Neural crest cell (in vitro differentiated cells): ENCODE measurements at places on chromosomes 3 and 15.

DNA sequence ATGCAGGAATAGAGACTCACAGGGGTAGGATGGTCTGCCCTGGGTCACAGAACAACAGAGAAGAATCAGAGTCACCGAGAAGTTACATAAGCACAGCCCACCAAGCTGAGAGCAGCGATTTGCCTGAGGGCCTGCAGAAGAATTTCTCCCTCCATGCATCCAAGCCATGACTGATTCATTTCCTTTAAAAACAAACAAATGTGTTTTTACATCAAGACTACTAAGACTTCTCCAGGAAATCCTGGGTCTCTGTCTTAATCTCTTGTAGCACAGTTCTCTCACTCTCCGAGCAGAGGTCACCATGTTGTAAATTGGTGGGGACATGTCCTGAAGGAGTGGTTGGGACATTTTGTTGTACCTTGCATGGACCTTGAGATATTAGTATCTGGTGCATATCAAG lies 159.8 kb downstream of the THSD4 start:
- DNase-seq = no peak

DNA sequence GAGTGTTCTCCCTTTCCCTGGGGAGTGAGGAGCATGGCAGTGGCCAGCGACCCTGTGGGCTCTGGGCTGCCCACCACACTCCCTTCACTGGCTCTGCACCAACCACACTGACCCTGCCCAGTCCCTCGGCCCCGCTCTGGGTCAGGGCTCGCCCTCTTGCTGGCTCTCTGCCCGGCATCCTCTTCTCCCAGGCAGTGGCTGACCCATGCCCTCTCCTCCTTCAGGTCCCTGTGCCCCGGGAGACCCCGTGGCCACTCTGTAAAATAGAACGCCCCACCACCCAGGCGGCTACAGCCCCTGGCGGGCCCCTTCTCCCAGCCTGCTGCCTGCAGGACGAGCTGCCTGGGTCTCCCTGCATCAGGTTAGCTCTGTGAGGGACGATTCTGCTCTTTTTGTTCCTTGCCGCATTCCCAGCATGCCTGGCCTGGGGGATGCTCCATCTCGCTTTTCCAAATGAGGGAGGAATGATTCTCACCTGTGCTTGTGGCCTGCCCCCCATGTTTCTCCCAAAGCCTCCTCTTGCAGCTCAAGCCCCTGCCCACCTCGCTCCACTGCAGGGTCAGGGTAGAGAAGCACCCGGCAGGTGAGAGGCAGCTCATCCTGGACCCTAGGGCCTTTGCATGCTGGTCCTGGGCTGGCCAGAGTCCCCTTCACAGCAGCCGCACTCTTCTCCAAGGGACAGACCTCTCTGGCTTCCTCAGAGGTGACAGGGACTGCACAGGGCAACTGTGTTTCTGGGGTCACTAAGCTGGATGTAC lies 14.5 kb upstream of the CFAP100 start:
- no peak for DNase-seq

DNA sequence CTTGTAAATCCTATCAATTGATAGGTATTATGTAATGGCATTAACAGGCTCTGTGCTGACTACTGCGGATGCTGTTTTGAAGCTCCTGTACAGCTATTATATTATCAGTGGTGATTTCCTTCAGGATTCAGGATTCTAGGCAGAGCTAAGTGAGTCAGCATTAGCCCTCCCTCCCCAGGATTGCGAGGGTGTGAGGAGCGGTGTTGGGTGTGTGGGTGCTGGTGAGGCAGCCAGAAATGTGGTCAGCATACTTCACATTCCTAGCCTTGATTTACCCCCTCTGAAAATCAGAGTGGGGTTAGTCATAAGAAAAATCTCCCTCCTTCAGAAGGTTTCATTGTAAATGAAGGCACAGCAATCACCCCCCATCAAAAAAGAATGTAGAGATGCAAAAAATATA lies 72.5 kb downstream of the SNTN start:
- no peak for DNase-seq

DNA sequence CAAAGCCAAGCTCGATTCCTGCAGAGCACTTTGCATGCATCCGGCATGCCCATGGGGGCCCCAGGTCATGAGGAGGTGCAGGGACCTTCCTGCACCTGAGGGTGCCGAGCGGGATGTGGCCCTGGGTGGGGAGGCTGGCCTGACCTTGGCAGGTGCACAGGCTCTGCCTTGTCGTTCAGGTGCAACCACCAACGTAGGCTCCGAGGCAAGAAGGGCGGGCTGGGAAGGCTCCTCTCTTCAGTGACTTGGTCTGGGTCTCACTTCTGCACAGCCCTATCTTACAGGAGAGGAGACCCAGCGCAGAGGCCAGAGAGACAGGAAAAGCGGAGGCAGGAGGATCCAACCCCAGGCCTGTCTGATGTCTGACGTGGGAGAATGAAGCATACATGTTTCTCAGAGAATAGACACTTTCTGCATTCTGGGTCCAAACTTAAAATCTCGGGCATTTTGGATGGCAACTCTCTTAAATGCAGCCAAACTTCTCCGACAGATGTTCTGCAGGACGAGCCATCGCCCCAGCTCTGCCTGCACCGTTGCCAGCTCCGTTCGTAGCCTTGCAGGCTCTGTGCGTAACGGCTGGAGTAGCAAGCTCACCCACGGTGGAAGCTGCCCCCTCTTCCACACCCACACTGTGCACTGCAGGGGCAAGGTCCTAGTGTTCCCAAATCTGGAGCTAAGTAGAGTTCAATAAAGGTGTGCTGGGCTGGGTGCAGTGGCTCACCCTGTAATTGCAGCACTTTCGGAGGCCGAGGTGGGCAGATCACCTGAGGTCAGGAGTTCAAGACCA lies 60.8 kb upstream of the SNRPA1 start:
- DNase-seq = no peak
